ENCODE measurements at places on chromosomes 11 and 22. TPM values are rescaled to one million over a fixed set of nuclear protein-coding genes. Genes with fewer than 3 reads are reported as not detected.

Gene PRODH
- total RNA-seq, result 0.89 TPM

Gene OR5B21
- not detected for total RNA-seq

Gene PDE3B
- 2.4 TPM for total RNA-seq

Gene PUS3
- 9.3 TPM for total RNA-seq

Gene SCN4B
- 0.07 TPM for total RNA-seq

Gene CDC42EP1
- 34.4 TPM for total RNA-seq

Gene PPFIBP2
- 19.1 TPM for total RNA-seq

Gene TNRC6B
- total RNA-seq, result 4.8 TPM

Gene GUCY1A2
- 0.07 TPM for total RNA-seq

Gene CPT1A
- 39.7 TPM for total RNA-seq

Gene TMEM191C
- total RNA-seq, result 1.2 TPM

Gene C11orf42
- not detected for total RNA-seq

Gene CEP164
- 14.6 TPM for total RNA-seq

Gene C11orf65
- total RNA-seq, result 0.20 TPM

Gene DTX4
- 4.1 TPM for total RNA-seq

Gene PANX3
- total RNA-seq, result not detected

Gene COA4
- 162 TPM for total RNA-seq

Gene PKNOX2
- total RNA-seq, result not detected

Gene PATZ1
- total RNA-seq, result 20.8 TPM

Gene SPI1
- not detected for total RNA-seq

Gene CASP4
- total RNA-seq, result 7.1 TPM

Gene SNRPD3
- total RNA-seq, result 171 TPM

Gene ACRV1
- not detected for total RNA-seq

Gene BARX2
- total RNA-seq, result not detected

Gene SCGB1A1
- total RNA-seq, result not detected

Gene LARGE2
- total RNA-seq, result 2.6 TPM

Gene MACROD1
- total RNA-seq, result 12.8 TPM

Gene ZNF143
- 10.1 TPM for total RNA-seq

Gene HOATZ
- not detected for total RNA-seq

Gene KCNJ1
- total RNA-seq, result not detected

Gene NFAM1
- total RNA-seq, result not detected

Gene CACNA1I
- 0.03 TPM for total RNA-seq

Gene MRGPRF
- 0.18 TPM for total RNA-seq

Gene KRTAP5-8
- not detected for total RNA-seq

Gene EHF
- total RNA-seq, result 0.20 TPM

Gene GPHA2
- total RNA-seq, result not detected

Gene SAA2
- not detected for total RNA-seq

Gene TMPRSS13
- total RNA-seq, result not detected

Gene B3GAT3
- 56.9 TPM for total RNA-seq

Gene ACTN3
- 0.06 TPM for total RNA-seq

Gene PITPNB
- total RNA-seq, result 48.2 TPM

Gene SGSM1
- 0.45 TPM for total RNA-seq

Gene TSSK2
- not detected for total RNA-seq

Gene TRIM64
- total RNA-seq, result not detected

Gene LRRC32
- total RNA-seq, result 0.46 TPM

Gene MMP27
- total RNA-seq, result not detected

Gene CNTF
- total RNA-seq, result 1.1 TPM

Gene OSM
- total RNA-seq, result not detected

Gene SHISA8
- total RNA-seq, result 0.17 TPM

Gene ALDH3B1
- 141 TPM for total RNA-seq

Gene OR5T3
- total RNA-seq, result not detected

Gene PACSIN3
- 30.6 TPM for total RNA-seq

Gene OR52E8
- not detected for total RNA-seq

Gene SRRD
- total RNA-seq, result 24.2 TPM

Gene SMC1B
- not detected for total RNA-seq

Gene POU2AF2
- not detected for total RNA-seq

Gene C1QTNF4
- not detected for total RNA-seq

Gene AP5B1
- 10.6 TPM for total RNA-seq

All from A549 treated with RU486 at 1 μM for 4 hours (cell line).